ENCODE measurements at places on chromosomes 6 and 20.

- no peak for DNase-seq
These were observed 372.8 kb upstream of the JARID2 start for GRCh38 chr6:14873101-14873500.

DNA sequence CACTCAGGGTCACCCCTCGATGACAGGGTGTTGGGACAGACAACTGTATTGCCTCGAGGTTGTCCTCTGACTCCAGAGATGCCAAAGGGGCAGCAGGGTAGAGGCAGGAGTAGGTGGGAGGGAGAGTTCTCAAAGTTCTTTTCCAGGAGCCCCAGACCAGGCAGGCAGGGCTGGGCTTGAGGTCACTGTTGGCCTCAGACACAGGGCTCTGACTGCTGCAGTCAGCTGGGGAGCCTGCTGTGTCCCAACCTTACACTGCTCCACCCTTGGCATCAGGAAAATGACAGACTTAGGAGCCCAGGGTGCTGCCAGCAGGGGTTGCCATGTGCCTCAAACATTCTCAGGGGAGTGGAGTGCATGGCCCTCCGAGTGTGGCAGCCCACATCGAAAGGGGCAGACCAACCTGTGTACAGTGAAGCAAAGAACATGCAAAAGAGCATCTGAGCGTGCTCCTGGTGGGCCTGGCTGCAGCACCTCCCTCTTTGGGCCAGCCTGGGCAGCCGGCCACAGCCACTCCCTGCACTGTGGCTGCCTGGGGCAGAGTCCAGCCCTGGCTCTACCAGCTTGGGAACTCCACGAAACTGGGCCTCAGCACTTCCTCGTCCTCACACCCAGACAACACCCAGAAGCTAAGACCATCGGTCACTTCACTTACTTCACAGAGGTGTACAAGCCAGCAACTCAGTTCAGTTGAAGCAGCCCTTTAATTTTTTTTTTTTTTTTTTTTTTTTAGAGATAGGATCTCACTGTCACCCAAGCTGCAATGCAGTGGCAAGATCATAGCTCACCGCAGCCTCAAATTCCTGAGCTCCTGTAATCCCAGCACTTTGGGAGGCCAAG lies 24.0 kb downstream of the C6orf132 start:
- peak; percentile 29 for DNase-seq

- no peak for DNase-seq
These were observed 127.4 kb downstream of the ZNF217 start for GRCh38 chr20:53466279-53466678.

DNA sequence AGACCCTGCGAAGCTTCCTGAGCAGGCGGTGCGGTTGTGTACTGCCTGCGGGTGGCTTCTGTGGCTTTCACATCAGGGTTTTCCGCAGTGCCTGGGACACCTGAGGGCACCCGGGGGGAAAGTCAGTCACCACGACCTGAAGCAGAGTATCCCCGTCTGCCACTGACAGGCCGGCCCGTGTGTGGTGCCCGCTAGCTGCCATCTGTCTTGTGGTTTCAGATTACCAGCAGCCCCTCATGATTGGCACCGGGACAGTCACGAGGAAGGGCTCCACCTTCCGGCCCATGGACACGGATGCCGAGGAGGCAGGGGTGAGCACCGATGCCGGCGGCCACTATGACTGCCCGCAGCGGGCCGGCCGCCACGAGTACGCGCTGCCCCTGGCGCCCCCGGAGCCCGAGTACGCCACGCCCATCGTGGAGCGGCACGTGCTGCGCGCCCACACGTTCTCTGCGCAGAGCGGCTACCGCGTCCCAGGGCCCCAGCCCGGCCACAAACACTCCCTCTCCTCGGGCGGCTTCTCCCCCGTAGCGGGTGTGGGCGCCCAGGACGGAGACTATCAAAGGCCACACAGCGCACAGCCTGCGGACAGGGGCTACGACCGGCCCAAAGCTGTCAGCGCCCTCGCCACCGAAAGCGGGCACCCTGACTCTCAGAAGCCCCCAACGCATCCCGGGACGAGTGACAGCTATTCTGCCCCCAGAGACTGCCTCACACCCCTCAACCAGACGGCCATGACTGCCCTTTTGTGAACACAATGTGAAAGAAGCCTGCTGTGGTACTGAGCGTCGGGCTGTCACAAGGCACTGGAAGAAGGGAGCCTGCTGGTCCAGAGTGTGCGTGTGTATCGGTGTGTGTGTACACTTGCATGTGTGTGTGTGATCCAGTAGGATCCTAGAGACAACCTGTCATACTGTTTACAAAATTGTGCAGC lies 54.4 kb downstream of the GOPC start:
- peak; percentile 50 for DNase-seq

DNA sequence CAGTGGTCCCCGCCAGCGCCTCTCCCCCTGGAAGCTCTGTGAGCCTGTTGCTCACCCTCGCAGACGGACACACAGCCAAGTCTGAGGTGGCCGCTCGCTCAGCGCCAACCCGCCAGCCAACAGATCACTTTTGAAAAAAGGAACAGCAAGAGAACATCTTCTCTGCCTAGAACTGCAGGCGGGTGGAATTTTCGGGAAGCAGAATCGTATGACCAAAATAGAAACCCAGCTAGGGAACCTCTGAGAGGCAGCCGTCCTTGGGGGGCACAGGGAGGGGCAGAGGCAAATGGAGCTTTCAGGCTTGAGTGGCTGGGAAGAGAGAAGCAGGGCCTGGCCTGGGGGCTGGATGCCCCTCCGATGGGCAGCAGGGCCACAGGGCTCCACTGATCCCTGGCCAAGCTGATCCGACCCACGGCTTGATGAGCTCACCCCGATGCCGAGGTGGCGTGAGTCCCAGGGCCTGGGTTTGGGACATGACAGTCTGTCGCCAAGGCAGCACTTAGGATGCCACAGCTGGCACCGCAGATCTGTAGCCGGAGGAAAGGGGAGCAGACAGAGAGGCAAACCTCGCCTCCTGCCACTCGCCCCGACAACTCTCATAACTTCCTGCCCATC lies 9.8 kb downstream of the NFATC2 start:
- no peak for DNase-seq

GRCh38 chr20:6519556-6519955 lies 247.9 kb upstream of the BMP2 start:
- no peak for DNase-seq

GRCh38 chr6:146891615-146892265 lies 293.0 kb downstream of the ADGB start:
- DNase-seq = no peak

DNA sequence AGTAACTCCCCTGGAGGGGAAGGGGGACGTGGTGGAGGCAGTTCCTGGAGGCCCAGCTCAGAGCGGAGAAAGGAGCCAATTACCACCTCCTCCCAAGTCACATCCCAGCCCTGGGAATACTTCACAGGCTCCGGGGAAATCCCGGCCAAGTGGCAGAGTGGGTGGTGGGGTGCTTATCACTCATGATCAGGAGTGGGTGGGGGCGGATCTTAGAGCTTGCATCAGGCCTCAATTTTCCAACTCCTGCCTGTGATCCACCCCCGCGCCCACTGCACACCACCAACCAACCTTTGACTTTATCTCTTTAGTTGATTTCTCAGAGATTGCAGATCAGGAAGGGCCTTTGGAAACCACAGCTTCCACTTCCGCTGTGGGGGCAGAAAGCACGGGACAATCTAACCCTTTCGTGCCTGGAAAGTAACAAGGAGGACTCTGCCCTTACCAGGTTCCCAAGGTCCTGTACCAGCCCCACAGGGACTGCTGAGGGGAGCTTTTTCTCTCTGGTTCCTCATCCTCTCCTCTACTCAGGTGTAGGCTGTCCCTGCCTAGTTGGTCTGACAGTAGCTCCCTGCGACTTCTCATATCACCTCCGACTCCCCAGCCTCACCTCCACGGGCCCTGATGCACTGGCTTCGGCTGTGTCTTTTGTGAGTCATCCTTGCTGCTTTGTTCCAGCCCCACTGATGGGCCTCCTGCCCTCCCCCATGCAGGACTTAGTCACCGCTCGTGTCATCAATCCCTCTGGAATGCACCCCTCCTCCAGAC lies 24.9 kb upstream of the IER3 start:
- peak; percentile 20 for DNase-seq

- no peak for DNase-seq
These were observed at the start of gene RAET1L for GRCh38 chr6:150025201-150025917. TSS of gene RAET1L (minus strand) at chr6:150025532. CDS start at chr6:150025471, 61 bp downstream.

DNA sequence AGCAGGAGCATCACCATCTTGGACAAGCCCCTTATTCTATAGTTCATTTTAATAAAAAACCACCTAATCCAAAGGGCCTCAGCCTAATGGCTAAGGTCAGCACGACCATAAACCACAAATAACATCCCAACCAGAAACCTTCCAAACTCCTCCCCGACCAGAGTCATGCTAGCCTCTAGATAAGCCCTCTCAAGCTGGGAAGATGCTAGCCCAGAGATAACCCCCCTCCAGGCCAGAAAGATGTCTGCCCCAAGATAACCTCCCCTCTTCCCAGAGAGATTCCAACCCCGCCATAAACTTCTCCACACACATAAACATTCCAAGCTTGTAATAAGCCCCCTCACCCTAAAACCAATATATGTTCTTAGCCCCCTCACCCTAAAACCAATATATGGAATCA lies 38.5 kb upstream of the OR14J1 start:
- no peak for DNase-seq

GRCh38 chr6:170476360-170476759 lies 76.7 kb downstream of the PSMB1 start:
- DNase-seq = no peak

DNA sequence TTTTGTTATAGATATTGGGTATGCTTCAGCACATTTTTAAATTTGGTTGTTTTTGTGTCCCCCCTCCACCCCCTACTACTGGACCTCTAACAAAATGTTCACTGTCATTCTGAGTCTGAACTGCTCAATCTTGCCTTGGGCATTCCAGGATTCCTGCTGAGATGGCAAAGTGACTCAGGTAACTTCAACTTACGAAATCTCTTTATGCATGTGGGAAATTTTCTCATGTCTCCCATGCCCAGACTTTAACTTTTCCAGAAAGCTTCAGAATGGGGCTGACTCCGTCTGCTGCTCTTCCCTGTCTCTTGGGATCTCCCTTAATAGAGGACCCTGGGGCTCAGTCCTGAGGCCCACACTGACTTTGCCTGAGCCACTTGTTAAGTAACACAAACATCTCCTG lies 14.0 kb downstream of the CYP39A1 start:
- no peak for DNase-seq

DNA sequence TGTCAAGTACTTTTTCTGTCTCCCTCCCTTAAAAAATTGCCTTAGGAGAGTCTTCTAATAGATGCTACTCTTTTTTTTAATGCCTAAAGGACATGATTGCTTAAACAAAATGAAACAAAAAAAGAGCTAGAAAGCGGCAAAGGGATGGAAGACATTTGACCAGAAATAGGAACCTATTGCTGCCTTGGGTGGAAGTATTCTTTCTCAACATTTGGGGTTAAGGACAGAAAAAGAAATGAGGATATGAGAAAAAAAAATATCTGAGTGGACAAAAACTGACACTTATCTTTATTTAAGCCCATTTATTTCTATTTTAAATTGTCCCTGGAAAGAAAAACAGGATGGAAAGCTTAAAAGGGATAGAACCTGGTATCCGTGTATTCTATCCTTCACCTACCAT lies 664.9 kb upstream of the CITED2 start:
- DNase-seq = no peak
